Right lobe of liver (tissue), 6 donors: ENCODE measurements at places on chromosomes 1 and 21. TPM values are rescaled to one million over a fixed set of nuclear protein-coding genes. Genes with fewer than 3 reads are reported as not detected.

FCRL5 gene
- total RNA-seq, result 0.19 TPM

GRCh38 chr1:31769720-31770390 lies 5.7 kb upstream of the ADGRB2 start:
- H3K27me3 ChIP-seq, result no peaks in the 10 kb centered on the region
- peak; percentile 82 for DNase-seq
- no peak overlapping the region for H3K27ac ChIP-seq
- H3K4me3 ChIP-seq, result no peak overlapping the region
- H3K4me1 ChIP-seq, result no peaks in the 10 kb centered on the region

DNA sequence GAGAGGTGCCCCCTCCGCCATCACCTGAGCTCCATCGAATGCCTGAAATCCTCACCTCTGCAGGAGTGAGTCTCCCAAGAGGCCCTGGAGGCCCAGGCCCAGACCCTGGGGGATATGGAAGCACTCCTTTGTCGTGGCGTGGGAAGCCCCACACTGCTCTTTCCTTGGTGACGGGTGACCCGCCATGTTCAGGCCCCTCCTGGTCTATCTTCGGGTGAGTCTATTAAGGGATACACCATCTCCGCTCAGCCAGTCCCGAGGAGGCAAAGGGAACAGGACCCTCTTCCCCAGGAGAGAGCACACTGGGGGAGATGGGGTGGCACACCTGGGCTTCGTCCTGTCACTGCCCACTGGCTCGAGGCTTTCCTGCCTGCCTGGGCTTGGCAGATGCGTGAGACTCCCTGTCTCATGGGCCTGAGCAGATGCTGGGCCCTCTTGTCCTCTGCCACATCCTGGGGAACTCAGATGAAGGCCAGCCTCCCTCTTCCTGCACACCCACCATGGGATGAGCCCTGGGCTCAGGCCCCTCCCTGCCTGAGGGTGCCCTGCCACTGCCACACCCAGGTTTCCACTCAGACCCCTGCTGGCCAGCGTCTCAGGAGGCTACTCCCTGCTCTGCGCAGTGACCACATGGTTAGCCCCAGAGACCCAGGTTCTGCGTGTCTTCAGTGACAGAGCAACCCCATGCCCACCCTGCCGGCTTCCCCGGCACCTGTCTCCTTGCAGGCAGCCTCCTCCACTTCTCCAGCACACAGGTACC lies 3.8 kb upstream of the NPHP4 start:
- no peaks in the 10 kb centered on the region for H3K4me1 ChIP-seq
- no peak overlapping the region for H3K27ac ChIP-seq
- H3K4me3 ChIP-seq, result no peak overlapping the region
- no peaks in the 10 kb centered on the region for H3K27me3 ChIP-seq

DNA sequence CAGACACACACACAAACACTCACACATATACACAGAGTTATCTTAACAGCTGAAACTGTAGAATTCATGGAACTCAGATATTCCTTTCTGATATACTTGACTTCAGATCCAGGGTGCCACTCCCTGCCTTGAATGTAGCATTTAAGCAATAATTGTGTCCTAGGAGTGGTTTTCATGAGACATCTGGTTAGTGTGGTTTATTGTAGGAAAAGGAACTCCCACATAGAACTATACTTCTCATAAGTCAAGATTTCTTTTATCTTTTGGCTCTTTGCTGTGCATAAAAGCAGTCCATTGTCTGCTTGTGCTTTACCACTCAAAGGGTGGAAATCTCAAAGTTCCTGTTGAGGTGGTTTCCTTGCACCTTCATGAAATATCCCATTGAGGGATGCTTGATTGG lies 272.6 kb upstream of the SGIP1 start:
- no peaks in the 10 kb centered on the region for H3K27me3 ChIP-seq
- H3K4me3 ChIP-seq, result no peak overlapping the region
- no peaks in the 10 kb centered on the region for H3K4me1 ChIP-seq
- H3K36me3 ChIP-seq, result no peaks in the 10 kb centered on the region
- no peak for DNase-seq

DNA sequence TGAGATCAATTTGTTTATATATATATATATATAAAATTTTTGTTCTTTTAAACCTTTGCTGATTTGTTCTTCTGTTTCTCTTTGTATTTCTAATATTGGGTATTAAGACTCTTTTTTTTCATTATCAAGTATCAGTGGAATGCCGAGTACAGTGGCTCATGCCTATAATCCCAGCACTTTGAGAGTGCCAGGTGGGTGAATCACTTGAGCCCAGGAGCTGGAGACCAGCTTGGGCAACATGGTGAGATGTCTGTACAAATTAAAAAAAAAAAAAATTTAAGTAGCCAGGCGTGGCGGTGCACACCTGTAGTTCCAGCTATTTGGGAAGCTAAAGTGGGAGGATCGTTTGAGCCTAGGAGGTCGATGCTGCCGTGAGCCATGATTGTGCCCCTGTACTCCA lies 67.1 kb downstream of the MAST2 start:
- H3K4me1 ChIP-seq, result peaks cover 30% of the 10 kb centered on the region
- peak overlapping the region; percentile 98 for H3K27ac ChIP-seq
- no peak for DNase-seq
- no peaks in the 10 kb centered on the region for H3K27me3 ChIP-seq
- no peaks in the 10 kb centered on the region for H3K36me3 ChIP-seq
